ENCODE measurements at places on chromosomes 5 and 9.

DNA sequence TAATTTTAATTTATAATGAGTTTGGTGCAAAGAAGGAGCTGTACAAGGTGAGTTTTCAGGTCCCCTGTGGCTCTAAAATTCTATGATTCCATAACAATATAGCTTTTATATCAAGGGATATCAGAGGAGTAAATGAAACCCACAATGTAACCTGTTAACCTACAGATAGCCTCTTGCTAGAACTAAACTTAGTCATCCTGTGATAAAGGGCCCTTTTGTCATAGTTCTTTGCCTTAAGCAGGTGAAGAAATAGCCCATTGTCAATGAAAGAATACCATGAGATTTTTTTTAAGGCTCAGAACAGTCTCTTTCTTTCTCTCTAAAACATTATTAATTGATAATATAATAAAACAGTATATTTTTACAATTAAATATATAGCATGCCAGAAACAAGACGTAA is 127.8 kb downstream of the NFIB start:
- no peak for DNase-seq

- DNase-seq = no peak
Observed at GRCh38 chr9:128798896-128799295, 11.8 kb downstream of the TBC1D13 start.

DNA sequence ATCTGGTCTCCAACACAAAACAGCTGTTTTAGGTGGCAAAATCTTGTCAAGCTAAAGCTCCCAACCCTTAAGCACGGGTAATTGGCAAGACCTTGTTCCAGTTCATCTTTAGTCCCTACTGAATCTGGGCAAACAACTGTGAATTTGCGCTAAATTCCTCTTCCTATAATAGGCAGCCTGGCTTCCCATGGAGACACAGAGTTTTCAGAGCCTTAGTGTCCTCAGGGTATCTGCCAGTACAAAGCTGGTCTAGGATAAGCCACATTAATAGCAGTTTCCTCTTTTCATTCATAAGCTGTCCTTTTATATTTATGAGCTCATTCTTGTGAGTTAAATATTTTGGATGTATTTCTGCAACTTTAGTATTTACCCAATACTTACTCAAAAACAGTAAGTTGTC is 59.5 kb downstream of the FGF10 start:
- no peak for DNase-seq

GRCh38 chr9:98625728-98626127 is 83.0 kb downstream of the GABBR2 start:
- peak; percentile 35 for DNase-seq

DNA sequence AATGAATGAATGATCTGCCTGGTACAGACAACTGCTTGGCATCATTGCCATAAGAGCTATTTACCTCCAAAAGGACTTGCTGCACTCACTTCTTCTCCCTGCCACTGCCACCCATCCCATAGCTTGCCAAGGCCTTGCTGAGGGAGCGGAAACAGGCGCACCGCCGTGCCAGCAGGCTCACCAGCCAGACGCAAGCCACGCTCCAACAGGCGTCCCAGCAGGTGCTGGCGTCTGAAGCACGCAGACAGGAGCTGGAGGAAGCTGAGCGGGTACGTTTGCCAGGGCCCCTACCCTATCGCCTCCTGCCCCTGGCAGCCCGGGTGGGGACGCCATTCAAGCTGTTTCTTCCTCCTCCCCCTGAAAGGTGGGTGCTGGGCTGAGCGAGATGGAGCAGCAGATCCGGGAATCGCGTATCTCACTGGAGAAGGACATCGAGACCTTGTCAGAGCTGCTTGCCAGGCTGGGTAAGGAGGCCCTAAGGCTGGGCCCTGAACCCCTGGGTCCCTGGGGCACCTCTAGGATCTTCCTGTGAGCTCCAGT is 8.9 kb upstream of the AIF1L start:
- no peak for DNase-seq

- DNase-seq = no peak
Observed at GRCh38 chr9:21974722-21975409, 19.3 kb downstream of the CDKN2A start.

GRCh38 chr5:83401775-83402174 is 69.8 kb upstream of the VCAN start:
- no peak for DNase-seq

DNA sequence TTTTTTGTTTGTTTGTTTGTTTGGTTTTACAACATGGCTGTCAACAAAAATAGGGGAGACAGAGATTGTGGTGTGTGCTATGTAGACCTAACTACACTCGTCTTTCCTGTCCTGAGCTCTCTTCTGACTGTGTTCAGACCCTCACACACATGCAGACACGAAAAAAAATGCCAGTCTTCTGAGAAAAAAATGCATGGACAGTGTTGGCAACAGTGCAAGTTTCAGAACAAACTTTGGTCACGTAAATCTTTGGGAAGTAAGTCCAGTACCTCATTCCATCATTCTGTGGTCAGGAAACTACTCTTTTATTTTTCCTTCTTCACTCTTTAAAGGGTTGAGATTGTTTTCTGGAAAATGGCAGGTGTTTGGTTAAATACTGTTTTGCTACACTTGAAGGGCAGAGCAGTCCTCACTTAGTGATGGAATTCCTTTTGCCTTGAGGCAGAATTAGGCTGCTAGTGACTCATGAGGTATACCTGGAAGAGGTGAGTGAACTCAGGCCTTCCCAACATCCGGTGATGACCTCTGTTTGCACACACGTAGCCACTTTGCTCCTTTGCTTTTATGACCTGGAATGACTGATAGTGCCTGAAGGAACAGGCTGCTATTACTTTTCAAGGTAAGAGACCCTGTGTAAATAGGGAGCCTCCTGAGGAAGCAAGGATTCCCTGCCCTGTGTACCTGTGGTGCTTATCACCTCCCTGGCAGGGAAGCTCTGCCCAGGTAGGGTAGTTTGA is 81.6 kb upstream of the TNFAIP8 start:
- no peak for DNase-seq

DNA sequence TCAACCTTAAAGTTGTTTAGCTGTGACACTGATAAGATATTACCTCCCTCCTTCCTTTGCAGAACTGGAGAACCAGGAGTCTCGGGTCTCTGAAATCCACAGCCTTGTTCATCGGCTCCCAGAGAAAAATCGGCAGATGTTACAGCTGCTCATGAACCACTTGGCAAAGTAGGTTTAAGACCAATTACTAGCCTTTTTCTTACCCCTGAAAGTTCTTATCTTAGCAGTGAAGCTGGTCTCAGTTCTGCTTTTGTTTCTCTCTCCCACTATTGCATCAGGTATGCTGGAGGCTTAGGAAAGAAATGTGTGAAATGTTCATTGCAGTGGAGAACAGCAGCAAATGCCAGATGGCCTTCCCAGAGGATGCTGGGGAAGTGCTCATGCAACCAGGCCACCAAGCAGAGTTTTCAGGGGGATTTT is 287.4 kb downstream of the ARHGAP26 start:
- DNase-seq = no peak

GRCh38 chr9:10232352-10232930 is 380.4 kb downstream of the PTPRD start:
- DNase-seq = no peak

DNA sequence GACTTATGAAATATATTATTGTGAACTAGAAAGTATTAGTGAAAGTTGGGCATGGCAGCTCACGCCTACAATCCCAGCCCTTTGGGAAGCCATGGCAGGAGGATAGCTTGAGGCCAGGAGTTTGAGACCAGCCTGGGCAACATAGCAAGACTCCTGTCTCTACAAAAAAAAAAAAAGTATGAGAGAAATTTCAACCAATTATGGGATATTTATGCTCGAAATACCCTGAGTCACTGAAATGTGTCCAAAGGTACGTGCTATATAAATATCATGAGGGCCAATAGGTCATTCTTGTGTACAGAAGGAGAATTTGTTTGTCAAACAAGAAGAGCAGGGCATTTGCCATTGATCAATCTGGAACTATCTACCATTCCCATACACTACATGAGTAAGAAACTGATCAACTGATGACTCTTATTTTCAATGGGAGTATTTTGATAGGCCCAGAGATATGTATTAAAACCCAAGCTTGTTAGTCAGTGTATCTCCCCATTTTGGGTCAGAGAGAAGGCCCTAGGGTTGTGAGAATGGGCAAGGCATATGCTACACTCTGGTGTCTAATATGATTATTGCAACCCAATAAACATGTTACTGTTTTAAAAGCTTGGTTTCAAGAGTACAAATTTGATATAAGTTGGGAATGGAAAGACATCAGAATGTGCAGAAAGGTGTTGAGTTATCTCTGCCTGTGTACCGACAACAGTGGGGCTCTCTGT is 21.7 kb upstream of the HOMER1 start:
- no peak for DNase-seq

- no peak for DNase-seq
Observed at GRCh38 chr9:82445556-82445955, 457.0 kb downstream of the SPATA31D1 start.

DNA sequence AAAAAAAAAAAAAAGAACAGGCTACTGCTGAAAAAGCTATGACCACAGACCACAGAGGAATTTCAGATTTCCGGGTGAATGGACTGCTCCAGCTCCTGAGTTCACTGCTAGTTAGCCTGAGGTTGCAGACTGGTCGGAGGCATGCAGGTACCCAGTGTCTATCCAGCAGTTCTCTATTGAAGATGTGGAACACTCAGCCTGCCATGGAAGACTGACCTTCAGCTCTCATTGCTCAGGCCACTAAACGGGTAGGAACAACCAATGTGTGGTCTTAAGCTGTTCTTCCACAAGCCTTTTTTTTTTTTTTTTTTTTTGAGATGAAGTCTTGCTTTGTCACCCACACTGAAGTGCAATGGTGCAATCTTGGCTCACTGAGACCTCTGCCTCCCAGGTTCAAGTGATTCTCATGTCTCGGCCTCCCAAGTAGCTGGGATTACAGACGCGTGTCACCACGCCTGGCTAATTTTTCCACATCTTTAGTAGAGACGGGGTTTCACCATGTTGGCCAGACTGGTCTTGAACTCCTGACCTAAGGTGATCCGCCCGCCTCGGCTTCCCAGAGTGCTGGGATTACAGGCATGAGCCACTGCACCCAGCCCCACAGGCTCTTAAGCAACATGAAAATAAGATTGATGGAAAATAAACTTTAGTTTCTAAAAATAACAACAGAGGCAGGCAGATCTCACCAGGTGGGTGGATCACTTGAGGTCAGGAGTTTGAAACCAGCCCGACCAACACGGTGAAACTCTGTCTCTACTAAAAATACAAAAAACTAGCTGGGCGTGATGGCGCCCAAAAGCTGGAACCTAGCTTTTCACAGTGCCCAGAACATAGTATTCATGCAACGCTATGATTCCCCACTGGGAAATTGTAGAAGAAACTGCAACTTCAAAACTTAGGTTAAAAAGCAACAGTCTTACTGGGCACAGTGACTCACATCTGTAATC is 20.0 kb upstream of the NPM1 start:
- no peak for DNase-seq

GRCh38 chr5:51810592-51810991 is 427.3 kb downstream of the ISL1 start:
- DNase-seq = no peak

GRCh38 chr5:138015916-138016315 is 17.0 kb downstream of the FAM13B start:
- no peak for DNase-seq

GRCh38 chr5:56467176-56467717 is 234.1 kb upstream of the ANKRD55 start:
- DNase-seq = no peak

GRCh38 chr9:83041771-83042170 is 21.2 kb downstream of the RASEF start:
- DNase-seq = no peak

GRCh38 chr5:89275066-89275855 is 392.3 kb upstream of the MEF2C start:
- DNase-seq = no peak

DNA sequence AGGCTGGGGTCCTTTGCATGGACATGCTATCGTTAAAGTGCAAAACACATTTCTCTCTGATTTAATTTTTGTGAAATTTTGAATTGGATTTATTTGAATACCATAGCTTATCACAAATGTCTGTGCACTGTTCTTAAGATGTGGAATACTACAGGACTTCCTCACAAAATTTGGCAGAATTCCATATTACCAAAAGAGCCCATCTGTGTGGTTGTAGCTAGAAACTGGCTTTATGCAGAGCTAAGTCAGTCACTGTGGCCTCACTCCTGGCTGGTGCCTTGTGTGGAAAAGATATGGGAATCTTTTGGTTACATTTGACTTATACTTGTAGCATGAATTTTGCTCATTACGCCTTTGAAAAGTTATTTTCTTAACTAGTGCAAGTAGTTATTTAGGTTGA is 35.5 kb downstream of the ACO1 start:
- no peak for DNase-seq

GRCh38 chr5:111748304-111748763 is 8.7 kb downstream of the NREP start:
- DNase-seq = no peak

GRCh38 chr5:72611118-72611730 is 104.0 kb upstream of the ZNF366 start:
- DNase-seq = peak; percentile 63

- DNase-seq = no peak
Observed at GRCh38 chr9:35972093-35972492, 14.1 kb upstream of the OR2S2 start.

DNA sequence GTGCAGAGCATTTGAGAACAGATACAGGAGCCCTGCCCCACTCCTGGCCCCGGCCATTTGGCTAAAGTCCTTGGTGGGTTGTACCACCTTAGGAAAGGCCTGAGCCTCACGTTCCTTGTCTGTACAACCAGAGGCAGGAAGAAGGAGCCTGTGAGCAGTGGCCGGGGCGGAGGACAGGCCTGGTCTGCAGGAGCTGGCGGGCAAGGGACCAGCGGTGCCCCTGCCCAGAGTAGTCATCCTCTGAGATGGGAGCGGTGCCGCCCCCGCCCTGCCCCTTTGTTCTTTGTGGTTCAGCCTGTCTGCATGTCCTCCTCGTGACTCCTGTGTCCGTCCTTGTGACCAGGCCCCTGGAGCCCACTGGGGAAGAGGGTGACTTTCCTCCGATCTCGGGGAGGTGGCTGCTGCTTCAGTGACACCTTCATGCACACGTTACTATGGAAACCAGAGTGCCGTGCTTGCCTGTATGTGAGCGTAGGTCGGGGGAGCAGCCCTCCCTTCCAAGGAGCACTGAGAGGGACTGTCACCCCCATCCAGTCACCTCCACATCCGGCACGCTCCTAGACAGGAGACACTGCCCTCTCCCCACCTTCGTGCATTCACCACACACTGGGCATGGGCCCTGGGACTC is 42.9 kb downstream of the UNC5A start:
- DNase-seq = no peak

DNA sequence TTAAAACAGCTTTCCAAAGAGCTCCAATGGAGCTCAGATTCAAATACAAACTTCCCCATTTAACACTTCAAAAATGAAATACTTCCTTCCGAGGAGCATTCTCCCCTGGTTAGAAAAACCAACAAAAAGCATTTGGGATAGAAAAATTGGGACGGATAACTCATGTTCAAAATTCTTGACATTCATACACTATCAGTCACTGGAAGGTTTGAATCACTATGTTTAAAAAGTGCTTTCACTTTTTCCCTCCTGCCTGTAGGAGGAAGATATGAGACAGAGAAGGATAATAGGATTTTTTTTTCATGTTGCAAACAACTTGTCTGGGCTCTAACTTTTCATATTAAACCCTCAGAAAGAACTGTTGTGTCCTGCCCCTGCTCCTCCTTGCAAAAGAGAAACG is 412.0 kb downstream of the ACTL7B start:
- no peak for DNase-seq
